Fibroblast of lung (primary cell): ENCODE measurements at places on chromosomes 5 and 9.

DNA sequence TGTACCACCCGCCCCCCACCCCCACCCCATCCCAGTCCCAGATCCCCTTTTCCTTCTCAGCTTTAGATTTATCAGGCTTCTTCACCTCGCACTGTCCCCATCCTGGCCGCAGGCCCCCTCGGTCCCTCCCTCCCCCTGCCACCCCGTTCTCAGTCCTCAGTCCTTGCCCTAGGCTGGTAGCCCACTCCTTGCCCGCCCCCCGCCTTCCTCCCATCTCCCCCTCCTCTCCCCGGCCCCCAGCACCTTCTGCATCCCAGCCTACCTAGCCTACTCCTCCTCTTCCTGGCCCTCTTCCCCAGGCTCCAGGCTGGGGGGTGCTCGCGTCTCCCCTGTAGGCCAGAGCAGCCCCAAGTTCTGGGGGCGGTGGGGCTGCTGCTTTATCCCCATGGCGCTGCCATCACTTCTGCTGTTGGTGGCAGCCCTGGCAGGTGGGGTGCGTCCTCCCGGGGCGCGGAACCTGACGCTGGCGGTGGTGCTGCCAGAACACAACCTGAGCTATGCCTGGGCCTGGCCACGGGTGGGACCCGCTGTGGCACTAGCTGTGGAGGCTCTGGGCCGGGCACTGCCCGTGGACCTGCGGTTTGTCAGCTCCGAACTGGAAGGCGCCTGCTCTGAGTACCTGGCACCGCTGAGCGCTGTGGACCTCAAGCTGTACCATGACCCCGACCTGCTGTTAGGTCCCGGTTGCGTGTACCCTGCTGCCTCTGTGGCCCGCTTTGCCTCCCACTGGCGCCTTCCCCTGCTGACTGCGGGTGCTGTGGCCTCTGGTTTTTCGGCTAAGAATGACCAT lies 828 bp downstream of the NPR2 start:
- no peak for DNase-seq

DNA sequence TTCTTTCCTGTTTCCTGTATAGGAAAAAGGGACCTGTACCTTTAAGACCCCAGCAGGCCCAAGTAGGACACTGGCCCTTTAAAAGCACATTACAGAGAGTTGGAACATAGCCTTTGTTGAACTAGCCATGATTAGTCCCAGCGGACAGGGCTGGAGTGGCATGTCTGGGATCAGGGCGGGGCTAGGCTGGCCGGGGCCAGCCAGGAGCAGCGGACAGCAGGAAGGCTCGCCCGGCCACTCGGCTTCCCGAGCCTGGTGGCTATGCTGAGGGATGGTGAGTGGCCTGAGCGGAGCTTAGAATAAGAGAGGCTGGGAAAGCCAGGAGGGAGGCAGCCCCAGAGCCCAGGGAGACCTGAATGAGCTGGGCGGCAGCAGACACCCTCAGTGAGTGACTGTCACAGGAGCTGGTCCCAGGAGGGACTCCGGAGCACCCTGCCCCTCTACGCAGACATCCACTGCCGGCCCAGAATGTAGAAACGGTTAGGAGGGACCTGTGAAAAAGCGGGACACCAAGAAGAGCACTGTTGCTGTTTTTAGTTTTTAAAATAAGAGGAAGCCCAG lies 92.1 kb downstream of the DAB2IP start:
- peak; percentile 84 for DNase-seq

- DNase-seq: no peak
Observed at GRCh38 chr5:116528519-116529234, 45.9 kb downstream of the SEMA6A start.

DNA sequence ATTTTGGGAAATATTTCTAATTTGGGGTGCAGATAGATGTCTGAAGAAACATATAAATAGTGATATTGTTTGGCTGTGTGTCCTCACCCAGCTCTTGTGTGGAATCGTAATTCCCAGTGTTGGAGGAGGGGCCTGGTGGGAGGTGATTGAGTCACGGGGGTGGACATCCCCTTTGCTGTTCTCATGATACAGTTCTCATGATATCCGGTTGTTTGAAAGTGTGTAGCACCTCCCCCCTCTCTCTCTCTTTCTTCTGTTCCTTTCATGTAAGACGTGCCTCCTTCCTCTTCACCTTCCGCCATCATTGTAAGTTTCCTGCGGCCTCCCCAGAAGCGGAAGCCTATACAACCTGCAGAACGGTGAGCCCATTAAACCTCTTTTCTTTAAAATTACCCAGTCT lies 11.4 kb upstream of the ADAMTS16 start:
- DNase-seq: no peak

GRCh38 chr5:153711755-153712154 lies 221.3 kb downstream of the GRIA1 start:
- peak; percentile 5 for DNase-seq

- DNase-seq: no peak
Observed at GRCh38 chr5:98769959-98770208, 3.6 kb upstream of the RGMB start.
